ENCODE measurements at places on chromosomes 4 and X.
A peak's percentile ranks its signal among the peaks of the same experiment; 100 is the strongest.

- DNase-seq, result no peak
Measured at GRCh38 chr4:173990126-173990868, 293.2 kb downstream of the FBXO8 start.

DNA sequence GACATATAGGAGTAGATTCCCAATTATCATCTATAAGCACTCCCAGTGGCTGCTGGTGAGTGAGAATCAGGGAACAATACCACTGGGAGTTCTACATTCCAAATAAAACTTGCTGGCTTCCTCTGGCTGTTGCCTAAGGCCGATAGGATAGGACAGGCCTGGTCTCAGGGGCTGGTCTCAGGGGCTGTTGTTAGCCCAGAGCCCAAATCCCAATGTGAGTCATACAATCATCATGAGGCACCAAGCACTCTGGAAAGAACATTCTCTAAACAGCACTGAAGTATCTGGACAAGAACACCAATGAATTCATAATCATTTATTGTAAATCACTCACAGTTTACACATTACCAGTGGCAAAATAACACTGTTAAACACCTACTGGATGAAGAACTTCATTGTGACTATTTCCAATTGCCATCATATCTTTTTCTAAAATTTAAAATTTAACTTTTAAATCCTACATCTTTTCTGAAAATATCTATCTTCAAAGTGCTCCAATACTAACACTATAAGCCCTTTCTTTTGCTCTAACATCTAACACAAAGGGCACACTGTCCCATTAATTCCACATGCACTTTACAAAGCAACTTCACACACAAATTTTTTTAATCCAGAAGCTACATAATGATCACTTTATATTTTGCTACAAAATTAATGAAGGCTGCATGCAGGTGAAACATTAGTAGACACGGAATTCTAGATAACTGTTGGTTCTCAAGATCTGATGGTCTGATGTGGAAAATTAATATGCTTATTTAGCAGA lies 67.6 kb upstream of the TMEM150C start:
- no peak for DNase-seq

- no peak for DNase-seq
Measured at GRCh38 chr4:182748949-182749348, 168.2 kb downstream of the DCTD start.

DNA sequence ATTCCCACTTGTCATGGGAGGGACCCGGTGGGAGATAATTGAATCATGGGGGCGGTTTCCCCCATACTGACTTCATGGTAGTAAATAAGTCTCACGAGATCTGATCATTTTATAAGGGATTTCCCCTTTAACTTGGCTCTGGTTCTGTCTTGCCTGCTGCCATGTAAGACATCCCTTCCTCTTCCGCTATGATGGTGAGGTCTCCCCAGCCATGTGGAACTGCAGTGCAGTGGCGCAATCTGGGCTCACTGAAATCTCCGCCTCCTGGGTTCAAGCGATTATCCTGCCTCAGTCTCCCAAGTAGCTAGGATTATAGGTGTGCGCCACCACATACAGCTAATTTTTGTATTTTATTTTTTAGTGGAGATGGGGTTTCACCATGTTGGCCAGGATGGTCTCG lies 2.9 kb downstream of the HPGDS start:
- peak; percentile 16 for DNase-seq

DNA sequence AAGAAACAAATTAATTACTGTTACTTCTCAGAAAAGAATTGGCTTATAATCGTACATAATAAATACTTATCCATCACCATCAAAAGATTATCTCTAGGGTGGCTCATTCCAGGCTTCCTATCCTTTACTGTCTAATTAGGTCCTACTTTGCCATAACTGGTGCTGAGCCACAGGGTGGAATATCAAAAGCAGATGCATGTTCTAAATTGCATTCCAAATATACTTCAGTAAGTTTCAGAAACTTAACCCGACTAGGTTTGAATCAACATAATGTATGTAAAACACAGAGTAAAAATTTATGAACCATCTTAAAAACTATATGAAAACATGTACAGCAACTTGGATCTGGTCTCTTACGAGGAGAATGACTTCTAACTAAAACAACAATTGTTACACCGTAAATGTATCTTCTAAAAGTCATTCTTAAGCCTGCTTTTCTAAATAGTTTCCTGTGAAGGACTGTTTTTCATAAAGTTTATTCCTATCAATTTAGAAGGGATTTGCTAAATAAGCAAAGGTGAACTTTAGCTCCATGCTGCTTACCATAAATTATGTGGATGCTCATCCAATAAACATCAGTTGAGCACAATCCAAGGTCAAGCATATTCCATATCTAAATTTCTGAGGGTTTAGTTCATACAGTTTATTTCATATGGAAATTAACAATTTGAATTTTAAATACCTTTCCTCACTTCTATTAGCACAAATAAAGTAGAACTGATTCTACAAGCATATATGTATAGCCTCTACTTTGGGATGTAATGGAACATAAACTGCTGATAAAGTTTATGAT lies 13.4 kb downstream of the ZAR1 start:
- no peak for DNase-seq

GRCh38 chr4:12110627-12111026 lies 681.9 kb upstream of the HS3ST1 start:
- no peak for DNase-seq

DNA sequence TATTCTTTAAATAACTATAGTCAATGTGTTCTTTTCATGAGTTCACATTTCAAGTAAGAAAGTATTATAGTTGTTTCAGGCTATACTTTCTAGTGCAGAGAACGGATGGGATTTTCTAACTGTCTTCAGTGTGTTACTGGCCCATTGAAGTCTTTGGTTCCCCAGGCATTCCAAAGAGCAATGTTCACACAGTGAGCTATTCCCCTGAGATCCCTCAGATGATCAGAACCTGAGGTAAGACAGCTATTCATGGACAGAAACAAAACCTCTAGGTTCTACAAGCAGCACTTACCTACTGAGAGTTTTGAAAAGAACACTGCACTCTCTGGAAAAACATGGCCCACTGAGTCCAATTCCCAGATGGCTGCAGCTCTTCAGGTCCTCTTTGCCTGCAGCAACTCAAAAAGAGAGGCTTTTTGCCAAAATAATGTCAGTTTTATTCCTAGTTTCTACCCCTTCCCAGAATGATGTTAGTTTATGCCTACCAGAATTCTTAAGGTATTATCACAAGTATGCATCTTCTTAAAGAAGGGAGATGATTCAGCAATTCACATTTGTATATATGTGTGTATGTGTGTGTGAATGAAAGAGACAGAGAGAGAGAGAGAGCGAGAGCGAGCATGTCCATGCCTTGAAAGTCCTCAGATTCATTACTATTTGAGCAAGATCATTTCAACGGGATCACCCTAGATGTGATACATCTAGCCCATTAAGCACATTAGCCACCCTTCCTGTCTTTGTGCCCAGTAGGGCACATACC lies 146.1 kb downstream of the PDHA2 start:
- no peak for DNase-seq

- DNase-seq, result no peak
Measured at GRCh38 chr4:133390198-133390855, 241.2 kb downstream of the PCDH10 start.

DNA sequence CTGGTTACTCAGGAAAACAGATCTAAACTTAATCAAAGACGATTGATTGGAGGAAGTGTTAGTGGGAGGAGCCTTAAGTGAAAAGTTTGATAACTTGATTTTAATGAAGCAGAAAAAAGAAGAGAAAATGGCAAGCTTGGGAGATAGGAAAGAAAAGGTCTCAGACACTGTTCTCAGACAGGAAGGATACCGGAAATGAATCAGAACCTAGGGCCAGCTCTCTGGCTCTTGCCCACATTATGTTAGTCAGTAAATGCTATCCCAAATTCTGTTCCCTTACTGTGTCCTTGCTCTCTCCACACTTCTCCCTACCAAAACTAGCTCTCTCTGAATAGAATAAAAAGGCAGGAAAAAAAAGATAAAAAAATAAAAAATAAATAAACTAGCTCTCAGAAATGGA lies 48.6 kb upstream of the TMEM164 start:
- no peak for DNase-seq

GRCh38 chr4:57763070-57763469 lies 652.9 kb upstream of the IGFBP7 start:
- no peak for DNase-seq

DNA sequence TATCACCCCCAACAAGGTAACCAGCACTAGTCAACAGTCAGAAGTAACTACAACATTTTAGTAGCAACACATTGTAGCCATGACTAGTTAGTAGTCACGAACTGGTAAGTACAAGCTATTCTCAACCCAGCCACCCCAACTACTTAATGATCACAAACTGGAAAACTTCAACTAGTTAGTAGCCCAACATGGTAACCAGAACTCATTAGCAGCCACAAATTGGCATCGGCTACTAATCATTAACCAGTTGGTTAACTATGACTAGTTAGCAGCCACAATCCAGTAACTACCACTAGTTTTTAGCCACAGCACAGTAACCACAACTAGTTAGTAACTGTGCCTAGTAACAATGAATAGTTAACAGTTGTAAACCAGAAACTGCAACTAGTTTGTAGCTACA lies 385.1 kb upstream of the CXorf51B start:
- DNase-seq, result no peak

GRCh38 chrX:72430405-72430968 lies 124.8 kb upstream of the CITED1 start:
- no peak for DNase-seq

DNA sequence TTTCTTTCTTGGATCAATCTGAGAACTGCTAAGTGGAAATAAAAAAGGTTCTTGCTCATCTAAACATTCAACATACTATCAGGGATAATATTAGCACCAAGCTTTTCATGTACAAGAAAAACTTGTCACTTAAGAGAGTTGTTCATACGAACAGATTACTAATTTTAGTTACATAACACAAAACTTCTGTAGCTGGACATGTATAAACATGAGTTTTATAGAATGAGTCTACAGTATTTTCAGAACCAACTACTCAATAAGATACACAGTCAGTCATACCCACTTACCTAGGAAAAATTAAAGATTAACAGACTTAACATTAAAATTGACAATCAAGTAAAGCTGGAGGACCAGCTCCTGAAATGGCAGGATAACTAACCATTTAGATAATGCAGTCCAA lies 540.1 kb upstream of the FAM241A start:
- DNase-seq, result no peak

DNA sequence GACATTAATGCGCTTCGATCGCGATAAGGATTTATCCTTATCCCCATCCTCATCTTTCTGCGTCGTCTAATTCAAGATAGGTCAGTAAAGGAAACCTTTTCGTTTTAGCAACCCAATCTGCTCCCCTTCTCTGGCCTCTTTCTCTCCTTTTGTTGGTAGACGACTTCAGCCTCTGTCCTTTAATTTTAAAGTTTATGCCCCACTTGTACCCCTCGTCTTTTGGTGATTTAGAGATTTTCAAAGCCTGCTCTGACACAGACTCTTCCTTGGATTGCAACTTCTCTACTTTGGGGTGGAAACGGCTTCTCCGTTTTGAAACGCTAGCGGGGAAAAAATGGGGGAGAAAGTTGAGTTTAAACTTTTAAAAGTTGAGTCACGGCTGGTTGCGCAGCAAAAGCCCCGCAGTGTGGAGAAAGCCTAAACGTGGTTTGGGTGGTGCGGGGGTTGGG lies 528 bp upstream of the FGF2 start:
- no peak for DNase-seq

GRCh38 chr4:5206016-5206790 lies 154.9 kb downstream of the STK32B start:
- DNase-seq, result no peak

- no peak for DNase-seq
Measured at GRCh38 chr4:170741856-170742255, 652.1 kb upstream of the AADAT start.

DNA sequence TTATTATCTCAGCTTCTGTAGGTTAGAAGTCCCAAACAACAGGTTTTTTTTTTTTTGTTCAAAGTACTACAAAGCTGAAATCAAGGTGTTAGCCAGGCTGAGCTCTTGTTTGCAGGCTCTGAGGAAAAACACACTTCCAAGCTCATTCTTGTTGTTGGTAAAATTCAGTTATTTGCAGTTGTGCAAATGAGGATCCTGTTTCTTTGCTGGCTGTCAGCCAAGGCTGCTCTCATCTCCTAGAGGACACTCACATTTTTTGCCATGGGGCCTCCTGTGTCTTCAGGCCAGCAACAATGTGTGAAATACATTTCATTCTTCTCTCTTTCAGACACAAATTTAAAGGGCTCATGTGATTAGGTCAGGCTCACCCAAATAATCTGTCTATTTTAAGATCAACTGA lies 60.3 kb upstream of the HSD17B10 start:
- no peak for DNase-seq

- DNase-seq, result no peak
Measured at GRCh38 chr4:105206214-105206613, 59.5 kb downstream of the TET2 start.

- DNase-seq, result peak; percentile 14
Measured at GRCh38 chr4:101730291-101731117, 60.0 kb upstream of the BANK1 start.

DNA sequence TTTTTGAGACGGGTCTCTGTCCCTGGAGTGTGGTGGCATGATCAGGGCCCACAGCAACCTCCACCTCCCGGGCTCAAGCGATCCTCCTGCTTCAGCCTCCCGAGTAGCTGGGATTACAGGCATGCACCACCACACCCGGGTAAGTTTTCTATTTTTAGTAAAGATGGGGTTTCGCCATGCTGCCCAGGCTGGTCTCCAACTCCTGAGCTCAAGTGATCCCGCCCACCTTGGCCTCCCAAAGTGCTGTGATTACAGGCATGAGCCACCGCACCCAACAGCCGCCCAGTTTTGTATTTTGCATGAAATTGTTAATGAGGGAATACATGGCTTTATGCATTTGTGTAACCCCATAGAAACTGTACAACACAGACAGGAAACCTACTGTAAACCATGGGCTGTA lies 2.8 kb upstream of the ARHGAP4 start:
- DNase-seq, result no peak

DNA sequence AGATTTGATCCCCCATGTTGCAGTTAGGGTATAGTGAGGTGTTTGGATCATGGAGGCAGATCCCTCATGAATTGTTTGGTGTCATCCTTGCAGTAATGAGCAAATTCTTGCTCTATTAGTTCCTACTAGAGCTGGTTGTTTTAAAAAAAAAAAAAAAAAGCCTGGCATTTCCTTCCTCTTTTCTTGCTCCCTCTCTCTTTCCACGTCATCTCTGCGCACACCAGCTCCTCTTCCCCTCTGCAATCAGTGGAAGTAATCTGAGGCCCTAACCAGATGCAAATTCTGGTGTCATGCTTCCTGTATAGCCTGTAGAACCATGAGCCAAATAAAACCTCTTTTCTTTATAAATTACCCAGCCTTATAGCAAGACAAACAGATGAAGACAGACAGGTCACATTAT lies 24.5 kb downstream of the WDR17 start:
- no peak for DNase-seq

- DNase-seq, result no peak
Measured at GRCh38 chr4:38482696-38483095, 181.3 kb upstream of the KLF3 start.

- no peak for DNase-seq
Measured at GRCh38 chr4:52926196-52926974, 64.3 kb downstream of the RASL11B start.

GRCh38 chr4:62232814-62233213 lies 1032.7 kb downstream of the ADGRL3 start:
- DNase-seq, result no peak

GRCh38 chr4:48439988-48440387 lies 43.2 kb upstream of the SLC10A4 start:
- DNase-seq, result no peak

- no peak for DNase-seq
Measured at GRCh38 chr4:53598901-53599300, 7.6 kb upstream of the LNX1 start.

GRCh38 chr4:108159845-108160244 lies 8.9 kb downstream of the LEF1 start:
- no peak for DNase-seq

Measured in T-helper 2 cell treated with Interferon-gamma antibody and Interleukin-4, amounts not matched to agents 5 μg/mL and 100 μg/mL, for 36 hours (primary cell).